HFFc6 (cell line): ENCODE measurements at places on chromosomes 1 and 21.

DNA sequence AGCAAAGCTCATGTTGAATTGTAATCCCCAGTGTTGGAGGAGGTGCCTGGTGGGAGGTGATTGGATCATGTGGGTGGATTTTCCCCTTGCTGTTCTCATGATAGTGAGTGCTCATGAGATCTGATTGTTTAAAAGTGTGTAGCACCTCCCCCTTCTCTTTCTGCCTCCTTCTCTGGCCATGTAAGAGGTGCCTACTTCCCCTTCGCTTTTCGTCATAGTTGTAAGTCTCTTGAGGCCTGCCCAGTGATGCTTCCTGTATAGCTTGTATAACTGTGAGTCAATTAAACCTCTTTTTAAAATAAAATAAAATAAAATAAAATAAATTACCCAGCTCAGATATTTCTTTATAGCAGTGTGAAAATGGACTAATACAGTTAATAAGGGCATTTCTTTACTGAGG, 1025.7 kb downstream of the PLA2G4A start:
- DNase-seq: no peak

GRCh38 chr21:32138658-32139057, 140.2 kb downstream of the MIS18A start:
- DNase-seq: no peak

- DNase-seq: no peak
These were observed 15.3 kb downstream of the GABPA start for GRCh38 chr21:25750085-25750484.

- DNase-seq: no peak
These were observed 427 bp downstream of the WNT3A start for GRCh38 chr1:228007049-228007800.
